ENCODE measurements at places on chromosomes 7 and 10. TPM values are rescaled to one million over a fixed set of nuclear protein-coding genes. Genes with fewer than 3 reads are reported as not detected.

The MMP21 gene
- not detected for polyA plus RNA-seq

The SPDYE16 gene
- polyA plus RNA-seq = not detected

The PLAC9 gene
- polyA plus RNA-seq = not detected

The OPN1SW gene
- polyA plus RNA-seq = not detected

The TAS2R4 gene
- polyA plus RNA-seq = 0.45 TPM

The MINDY4 gene
- 10.0 TPM for polyA plus RNA-seq

The SH2D4B gene
- not detected for polyA plus RNA-seq

The ELAPOR2 gene
- 25.8 TPM for polyA plus RNA-seq

The PTN gene
- polyA plus RNA-seq = not detected

Measured in K562 (cell line).